ENCODE measurements at places on chromosomes 2 and 18.

GRCh38 chr2:58616961-58617360 lies 375.8 kb upstream of the FANCL start:
- DNase-seq: no peak

- no peak for DNase-seq
These were observed 75.4 kb downstream of the SFXN5 start for GRCh38 chr2:72996117-72996502.

GRCh38 chr18:48949606-48950535 lies 894 bp downstream of the SMAD7 start:
- DNase-seq: peak; percentile 25

DNA sequence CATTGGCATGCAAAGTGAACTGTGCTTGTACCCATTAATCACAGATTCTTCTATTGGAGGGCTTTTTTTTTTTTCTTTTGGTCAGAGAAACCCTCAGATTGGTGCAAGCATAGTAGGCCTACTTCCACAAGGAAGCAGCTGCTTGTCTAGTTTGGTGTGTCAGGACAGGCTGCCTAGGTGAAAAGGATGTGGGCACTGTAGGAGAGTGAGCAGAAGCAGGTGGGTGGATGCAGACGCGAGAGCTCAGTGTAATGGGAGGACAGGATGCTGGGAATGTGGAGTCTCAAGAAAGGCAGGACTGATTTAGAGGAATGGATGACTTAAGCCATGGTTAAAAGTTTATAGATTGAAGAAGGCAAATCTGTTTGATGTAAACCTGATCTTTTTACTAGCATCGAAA lies 3.1 kb downstream of the ELP2 start:
- no peak for DNase-seq

- no peak for DNase-seq
These were observed 100.8 kb upstream of the MAP2 start for GRCh38 chr2:209322905-209323512.

- DNase-seq: no peak
These were observed 39.4 kb upstream of the WIPF1 start for GRCh38 chr2:174636987-174637386.

DNA sequence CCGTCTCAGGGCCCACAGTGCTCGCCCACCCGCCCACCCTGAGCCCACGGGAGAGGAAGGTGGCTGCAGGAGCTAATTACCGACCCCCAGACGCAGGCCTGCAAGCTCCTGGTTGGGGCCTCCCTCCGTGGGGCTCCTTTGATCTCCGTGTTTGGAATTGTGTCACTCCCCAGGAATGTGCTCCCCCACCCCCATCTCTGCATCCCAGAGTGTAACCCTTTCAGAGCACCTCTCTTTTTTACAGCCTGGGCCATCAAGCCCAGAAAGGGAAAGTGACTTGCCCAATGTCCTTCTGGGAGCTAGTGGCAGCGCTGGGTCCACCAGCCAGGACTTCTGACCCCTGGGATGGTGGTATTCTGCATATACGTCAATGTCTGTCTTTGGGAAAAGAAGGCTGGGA lies 335.1 kb downstream of the CYRIA start:
- no peak for DNase-seq

- no peak for DNase-seq
These were observed 142.4 kb upstream of the MEX3C start for GRCh38 chr18:51339856-51340255.

- no peak for DNase-seq
These were observed 1529.5 kb downstream of the LRP1B start for GRCh38 chr2:140601342-140601741.

DNA sequence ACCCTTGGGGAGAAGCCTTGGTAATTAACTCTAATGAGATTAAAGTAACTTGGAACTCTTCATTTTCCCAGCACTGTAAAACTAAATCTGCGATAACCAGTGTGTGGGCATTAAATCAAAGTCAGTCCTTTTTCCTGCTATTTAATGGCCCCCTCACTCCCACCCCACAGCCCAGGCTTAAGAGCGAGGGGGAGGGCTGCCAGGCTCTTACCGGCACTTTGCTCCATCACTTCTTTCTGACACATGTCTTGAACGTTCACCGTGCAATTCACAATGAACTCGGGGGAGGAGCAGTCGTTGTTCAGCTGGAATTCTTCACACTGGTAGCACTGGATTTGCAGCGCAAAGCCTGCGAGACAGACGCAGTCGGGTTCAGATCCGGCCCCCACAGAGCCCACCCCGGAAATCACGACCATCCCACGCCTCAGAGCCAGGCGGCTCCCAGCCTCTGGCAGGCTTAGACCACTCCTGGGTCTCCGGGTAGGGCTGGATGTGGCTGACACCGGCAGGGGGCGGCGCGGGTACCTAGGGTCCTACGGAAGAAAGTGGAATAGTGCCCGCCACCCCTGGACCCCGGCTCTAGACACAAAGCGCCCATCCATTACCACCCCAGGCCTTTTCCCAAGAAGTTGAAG lies 1.7 kb downstream of the LYPD1 start:
- no peak for DNase-seq

GRCh38 chr2:35548171-35548570 lies 807.4 kb upstream of the CRIM1 start:
- no peak for DNase-seq

DNA sequence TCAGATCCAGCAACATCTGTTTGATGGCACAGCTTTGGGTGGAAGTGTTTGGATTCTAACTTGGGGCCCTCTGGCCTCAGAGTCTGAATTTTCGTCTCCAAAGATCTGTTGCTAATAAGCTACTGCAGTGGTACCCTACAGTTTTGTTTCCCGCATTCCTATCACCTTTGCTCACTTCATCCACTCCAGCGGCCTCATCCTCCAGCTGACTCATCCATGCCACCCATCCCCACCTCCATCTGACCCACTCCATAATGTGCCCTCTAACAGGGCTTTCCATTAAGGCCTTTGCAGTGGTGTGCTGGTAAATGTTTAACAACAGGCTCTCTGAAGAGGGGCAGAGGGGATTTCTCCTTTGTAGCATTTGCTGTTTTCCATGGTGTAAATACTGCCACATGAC lies 225.5 kb downstream of the TGIF1 start:
- DNase-seq: no peak

- DNase-seq: no peak
These were observed 45.5 kb upstream of the SLC14A1 start for GRCh38 chr18:45678441-45678840.

GRCh38 chr2:234377761-234378391 lies 119.0 kb downstream of the ARL4C start:
- DNase-seq: no peak

DNA sequence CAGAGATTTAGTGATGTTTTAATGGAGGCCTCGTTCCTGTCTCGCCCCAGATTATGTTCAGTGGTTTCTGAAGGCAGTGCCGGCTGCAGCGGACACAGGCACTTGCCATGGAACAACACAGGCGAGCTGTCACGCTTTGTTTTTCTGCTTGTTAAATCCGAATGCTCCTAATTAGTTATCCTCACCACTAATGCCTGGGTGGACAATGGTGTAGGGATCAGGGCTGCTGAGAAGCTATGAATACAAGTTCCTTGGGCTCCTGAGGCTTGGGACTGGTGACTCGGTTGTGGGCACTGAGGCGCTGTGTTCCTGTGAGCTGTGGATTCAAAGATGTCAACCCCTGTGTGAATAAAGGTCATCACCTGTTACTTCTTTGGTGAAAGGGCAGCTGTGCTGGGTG lies 123.5 kb downstream of the PLEKHM3 start:
- no peak for DNase-seq

GRCh38 chr2:175690113-175690837 lies 311.8 kb downstream of the LNPK start:
- peak; percentile 45 for DNase-seq

DNA sequence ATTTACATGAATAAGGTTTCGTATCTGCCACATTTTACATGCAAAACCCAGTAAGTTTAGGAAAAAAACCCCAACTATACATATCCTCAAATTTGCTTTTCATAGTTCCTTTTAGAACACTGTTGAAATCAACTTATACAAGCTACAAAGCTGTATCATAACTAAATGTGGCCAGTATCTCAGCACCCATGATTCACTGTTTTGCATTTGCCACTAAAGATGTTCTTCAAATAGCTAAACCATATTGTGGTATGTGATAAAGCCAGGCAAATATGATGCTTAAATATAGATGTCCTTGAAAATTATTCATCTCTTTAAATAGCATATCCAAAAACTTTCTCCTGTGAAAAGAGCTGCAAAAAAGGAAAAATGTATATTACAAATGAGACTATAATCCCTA lies 29.9 kb downstream of the ROCK2 start:
- DNase-seq: no peak

DNA sequence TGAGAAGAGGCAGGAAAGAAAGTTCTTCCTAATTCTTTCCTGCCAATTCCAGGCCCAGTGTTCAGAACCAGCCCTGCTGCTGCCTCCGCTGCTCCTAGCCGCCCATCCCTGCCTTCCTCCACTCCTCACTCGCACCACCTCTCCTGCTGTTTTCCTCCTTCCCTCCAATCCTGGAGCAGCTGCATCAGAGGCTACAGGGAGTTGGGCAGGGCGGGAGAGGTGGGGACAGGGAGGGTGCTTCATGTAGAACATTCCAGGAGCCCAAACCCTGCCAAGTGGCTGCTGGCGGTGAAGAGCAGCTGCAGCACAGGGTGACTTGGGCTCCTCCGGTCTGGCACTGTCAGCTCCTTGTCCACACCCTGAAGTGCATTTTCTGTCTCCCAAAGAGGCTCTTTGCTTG lies 176.3 kb downstream of the TNS1 start:
- no peak for DNase-seq

GRCh38 chr2:173021939-173022371 lies 53.7 kb upstream of the MAP3K20 start:
- no peak for DNase-seq

DNA sequence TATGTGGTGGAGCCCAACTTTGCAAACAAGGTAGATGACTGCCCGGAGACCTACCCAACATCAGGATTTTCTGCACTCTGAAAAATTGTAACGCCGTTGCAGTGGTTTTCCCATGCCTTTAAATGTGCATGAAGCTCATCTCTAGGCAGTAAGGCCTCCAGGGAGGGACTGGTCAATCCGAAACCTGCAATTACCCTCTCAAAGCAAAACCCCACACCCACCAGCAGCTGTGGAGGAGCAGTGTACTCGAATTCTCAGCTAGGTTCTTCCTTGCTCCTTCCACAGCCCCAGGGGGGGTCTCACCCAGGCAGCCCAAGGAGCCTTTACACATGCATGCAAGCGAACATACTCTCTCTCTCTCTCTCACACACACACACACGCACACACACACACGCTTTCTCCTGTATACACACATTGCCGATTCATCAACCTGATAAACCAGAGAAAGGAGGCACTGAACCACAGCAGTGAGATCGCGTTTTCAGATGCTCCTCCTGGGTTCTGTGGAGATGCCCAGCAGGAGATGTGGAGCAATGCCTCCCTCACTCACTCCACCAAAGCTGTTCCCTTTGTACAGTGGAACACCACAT lies 109.2 kb downstream of the VIT start:
- DNase-seq: no peak

GRCh38 chr18:48035556-48035860 lies 105.0 kb upstream of the SMAD2 start:
- no peak for DNase-seq

- DNase-seq: no peak
These were observed 22.0 kb upstream of the DNMT3A start for GRCh38 chr2:25363733-25364132.

DNA sequence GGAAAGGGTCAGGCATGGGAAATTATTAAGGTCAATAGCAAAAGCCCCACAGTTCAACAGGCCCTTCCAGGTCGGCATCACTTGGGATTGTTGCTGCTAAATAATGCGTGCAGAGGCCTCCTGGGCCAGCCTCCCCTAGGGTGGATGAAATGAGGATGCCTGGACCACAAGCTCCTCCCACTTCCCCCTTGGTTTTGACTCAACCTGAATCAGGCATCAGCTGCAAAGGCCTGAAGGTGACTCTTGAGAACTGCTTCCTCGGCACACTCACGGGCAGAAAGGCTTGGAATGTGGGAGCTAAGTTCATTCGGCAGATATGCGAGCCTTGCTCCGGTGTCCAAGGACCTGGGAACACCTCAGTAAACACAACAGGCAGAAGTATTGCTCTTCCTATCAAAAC lies 69.3 kb downstream of the MBP start:
- DNase-seq: no peak

DNA sequence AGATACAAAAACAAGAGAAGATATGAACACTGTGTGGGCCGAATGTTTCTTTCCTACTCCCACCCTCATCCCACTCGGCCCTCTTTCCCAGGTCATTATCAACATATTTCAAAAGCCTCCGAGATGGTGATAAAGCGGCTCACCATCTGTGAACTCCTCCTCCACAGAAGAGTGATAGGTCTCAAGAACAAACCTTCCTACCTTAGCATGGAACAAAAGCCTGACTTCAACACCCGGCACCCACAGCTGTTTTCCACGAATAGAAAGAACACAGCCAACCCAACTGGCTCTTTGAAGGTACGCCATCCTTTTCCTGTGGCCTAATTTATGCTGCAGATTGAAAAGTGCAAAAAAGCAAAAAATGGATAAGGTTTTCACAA lies 28.8 kb downstream of the BCL2 start:
- DNase-seq: no peak

- DNase-seq: no peak
These were observed 226.1 kb upstream of the REV1 start for GRCh38 chr2:99715956-99716355.

- DNase-seq: no peak
These were observed 51.9 kb downstream of the REEP1 start for GRCh38 chr2:86285571-86285970.

DNA sequence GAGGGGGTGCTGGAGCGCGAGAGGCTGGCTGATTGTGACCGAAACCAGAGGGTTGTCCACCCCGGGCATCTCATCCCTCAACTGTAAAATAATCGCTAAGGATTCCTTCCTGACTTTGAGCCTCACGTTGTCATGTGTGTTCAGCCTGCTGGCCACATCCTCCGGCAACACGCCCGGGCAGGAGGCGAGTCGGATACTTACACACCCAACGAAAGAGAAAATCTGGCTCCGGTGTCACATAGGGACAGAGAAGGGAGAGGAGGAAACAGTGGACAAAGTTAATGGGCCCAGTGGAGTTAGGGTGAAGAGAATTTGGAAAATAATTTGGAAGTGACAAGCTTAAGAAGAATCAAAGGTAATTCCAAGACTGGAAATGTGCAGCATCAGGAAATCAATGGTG lies 2.4 kb downstream of the TLX2 start:
- DNase-seq: no peak

GRCh38 chr2:108905176-108905575 lies 83.8 kb downstream of the EDAR start:
- DNase-seq: no peak

DNA sequence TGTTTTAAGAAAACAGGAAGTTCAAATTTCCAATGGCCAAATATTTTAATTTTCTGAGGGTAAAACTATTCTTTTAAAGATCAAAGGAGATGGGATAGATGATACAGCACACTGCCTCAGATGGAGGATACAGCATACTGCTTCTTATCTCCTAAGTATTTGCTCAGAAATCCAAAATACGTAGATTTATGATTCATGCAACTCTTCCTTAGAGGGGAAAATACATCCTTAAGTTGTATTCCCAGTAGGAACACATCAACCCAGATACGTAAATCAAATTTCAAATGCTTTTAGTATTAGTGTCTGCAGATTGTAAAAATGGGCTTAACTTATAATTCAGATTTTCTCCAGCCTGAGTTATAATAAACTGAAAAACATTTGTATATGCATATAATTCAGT lies 235.2 kb downstream of the ZNF385B start:
- DNase-seq: no peak

- DNase-seq: no peak
These were observed 52.1 kb upstream of the SLC66A3 start for GRCh38 chr2:11102956-11103860.

All from midbrain (tissue), 1 donor.